ENCODE measurements at places on chromosomes 5 and 9.

GRCh38 chr9:127129718-127130085 is 7.3 kb upstream of the ANGPTL2 start:
- DNase-seq, result no peak

DNA sequence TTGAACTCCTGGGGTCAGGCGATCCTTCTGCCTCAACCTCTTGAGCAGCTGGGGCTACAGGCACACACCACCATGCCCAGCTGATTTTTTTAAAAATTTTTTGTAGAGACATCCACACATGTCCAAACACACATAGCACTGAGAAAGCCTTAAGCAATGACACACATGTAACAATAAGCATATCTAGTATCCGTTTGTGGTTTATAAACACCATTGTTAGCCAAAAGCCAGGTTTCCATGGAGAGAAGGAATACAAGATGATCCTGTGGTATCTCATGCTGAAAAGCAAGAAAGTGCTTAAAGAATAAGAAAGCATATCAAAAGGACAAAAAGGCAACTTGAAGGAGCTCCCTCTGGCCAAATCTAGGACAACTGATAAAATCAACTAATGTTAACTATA is 29.7 kb upstream of the SLC1A3 start:
- no peak for DNase-seq

DNA sequence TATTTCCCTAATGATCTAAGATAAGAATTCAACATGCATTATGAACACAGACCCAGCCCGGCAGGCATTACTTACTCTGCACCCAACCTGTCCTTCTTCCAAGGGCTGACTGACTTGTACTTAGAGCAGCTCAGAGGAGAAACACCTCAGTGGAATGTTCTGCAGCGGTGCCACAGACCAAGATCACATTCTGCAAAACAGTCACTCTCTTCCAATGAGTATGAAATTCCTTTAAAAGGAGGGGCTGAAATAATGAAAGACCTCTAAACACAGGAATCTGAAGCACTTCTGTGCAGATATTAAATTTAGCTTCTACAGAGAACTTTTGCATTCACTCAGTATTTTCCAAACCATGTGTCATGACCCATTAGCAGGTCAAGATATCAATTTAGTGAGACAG is 172.9 kb downstream of the ZDHHC21 start:
- DNase-seq, result no peak

DNA sequence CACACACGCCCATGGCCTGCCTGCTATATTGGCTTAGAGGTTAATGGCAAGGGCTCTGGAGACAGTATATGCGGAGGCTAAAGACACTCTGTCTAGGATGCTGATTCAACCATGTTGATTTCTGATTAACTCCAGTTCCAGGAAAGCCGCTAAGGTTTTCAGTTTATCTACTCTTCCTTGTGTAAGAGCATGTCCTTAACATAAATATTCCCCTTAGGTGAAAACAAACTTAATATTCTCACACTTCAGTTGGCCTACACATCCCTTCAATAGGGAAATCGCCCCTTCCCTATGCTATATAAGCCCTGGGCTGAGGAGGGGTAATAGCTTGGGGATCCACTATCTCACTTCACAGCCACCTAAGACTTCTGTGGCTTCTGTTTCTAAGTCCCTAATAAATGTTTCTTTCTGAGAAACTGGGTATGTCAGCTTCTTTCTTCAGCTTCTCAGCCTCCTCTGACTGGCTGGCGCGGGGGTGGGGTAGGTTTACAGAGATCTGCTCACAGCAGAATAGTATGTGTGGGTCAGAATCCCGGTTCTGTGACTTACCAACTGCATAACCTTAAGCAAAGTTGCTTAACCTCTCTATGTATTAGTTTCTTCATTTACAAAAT is 4.3 kb upstream of the GPX3 start:
- DNase-seq, result no peak

GRCh38 chr5:74951865-74952264 is 85.7 kb upstream of the FAM169A start:
- DNase-seq, result no peak

GRCh38 chr9:90515510-90515909 is 127.1 kb downstream of the DIRAS2 start:
- no peak for DNase-seq

- no peak for DNase-seq
These were observed 76.4 kb upstream of the FCN1 start for GRCh38 chr9:134993996-134994720.

DNA sequence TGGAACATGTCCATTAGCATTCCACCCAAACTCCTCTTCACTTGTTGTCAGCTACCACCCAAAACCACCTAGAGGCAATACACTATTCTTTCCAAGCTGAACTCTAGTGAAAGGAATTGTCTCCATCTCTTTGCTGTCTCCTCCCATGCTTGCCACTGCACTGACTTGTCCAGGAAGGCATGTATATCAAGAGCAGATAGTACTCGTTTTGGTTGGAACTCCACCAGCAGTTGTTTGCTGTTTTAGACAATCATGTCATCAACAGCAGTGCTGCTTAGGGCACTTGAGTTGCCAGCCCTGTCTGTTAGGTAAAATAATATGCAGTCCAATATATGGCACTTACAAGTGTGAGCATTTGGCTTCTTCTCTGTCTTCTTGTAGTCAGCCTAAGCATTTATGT is 80.0 kb upstream of the SAP30L start:
- DNase-seq, result no peak

- DNase-seq, result no peak
These were observed 39.7 kb upstream of the NIPBL start for GRCh38 chr5:36836831-36837230.

DNA sequence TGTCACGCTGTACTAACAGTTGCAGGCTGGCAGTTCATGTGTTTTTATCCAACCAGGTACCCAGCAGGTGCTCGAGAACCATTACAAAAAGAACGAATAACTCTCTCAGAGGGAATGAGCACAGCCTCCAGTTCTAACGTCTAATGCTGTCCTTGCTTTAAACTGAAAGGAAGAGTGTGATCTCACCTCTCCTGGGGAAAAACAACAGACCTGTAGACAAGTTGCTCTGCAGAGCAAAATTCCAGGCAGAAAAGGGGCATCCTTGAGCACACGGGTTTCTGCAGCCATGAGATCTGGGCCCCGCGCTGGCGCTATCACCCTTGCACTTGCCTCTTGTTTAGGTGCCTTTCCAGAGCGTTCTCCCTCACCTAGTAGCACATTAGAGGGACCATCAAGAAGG is 92.5 kb upstream of the DNAH5 start:
- DNase-seq, result peak; percentile 79

GRCh38 chr5:92505145-92505544 is 1075.9 kb downstream of the NR2F1-AS1 start:
- no peak for DNase-seq

- DNase-seq, result no peak
These were observed at the start of gene C5orf46 for GRCh38 chr5:147906326-147907095. C5orf46 (minus strand) TSS chr5:147906538; CDS start chr5:147906501, 37 bp downstream.

DNA sequence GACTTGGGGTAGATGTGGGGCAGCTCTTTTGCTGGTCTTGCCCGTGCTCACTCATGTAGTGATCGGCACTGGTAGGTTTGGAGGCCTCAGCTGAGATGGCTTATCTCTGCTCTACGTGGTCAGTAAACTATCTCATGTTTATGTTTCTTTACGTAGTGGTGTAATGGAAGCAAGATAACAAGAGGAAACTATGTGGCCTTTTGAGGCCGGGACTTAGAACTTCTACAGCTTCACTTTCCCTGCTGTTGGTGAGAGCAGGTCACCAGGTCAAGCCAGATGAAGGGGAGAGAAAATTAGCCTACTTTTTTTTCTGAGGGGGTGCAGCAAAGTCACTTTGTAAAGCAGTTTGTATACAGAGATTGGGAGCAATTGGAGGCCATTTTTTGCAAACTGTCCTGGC is 8.5 kb downstream of the FOCAD start:
- DNase-seq, result peak; percentile 63

DNA sequence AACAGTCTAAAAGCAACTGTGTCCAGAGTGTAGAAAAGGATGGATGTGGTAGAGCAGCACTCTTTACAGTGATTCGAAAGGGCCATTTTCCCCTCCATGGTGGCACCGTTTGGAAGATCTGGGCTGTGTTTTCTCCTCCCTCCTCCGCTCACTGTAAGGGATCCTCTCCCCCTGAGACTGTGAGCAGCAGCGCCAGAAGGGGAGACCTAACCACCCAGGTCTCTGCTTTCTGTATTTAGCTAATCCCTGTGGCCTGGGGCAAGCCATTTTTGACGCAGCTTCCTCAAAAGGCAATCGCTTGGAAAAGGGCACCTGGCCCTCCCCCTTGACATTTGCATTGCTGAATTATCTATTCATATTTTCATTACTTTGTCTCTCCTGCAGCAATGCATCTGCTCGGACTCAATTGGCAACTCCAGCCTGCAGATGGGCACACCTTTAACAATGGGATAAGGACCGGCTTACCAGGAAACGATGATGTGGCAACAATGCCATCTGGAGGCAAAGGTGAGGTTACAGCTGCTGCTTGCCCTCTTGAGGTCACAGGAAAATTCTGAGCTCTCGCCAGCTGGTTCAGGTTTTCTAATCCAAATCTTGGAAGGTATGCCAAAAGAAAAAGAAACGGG is 244.3 kb upstream of the WWC1 start:
- peak; percentile 89 for DNase-seq

DNA sequence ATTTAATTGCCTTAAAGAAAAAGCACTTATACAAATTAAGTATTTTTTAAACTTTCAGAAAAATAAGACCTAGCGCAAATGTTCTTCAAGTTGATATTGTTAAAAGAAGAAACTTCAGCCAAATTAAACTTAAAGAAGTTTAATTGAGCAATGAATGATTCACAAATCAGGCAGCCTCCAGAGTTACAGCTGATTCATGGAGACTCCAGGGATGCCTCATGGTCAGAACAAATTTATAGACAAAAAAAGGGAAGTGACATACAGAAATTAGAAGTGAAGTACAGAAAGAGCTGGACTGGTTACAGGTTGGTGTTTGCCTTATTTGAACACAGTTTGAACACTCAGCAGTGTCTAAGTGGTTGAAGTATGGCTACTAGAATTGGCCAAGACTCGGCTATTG is 60.3 kb downstream of the CDKN2A start:
- DNase-seq, result no peak

GRCh38 chr5:144298658-144299057 is 128.0 kb downstream of the KCTD16 start:
- no peak for DNase-seq

GRCh38 chr5:76787237-76787636 is 31.6 kb upstream of the F2RL1 start:
- no peak for DNase-seq

DNA sequence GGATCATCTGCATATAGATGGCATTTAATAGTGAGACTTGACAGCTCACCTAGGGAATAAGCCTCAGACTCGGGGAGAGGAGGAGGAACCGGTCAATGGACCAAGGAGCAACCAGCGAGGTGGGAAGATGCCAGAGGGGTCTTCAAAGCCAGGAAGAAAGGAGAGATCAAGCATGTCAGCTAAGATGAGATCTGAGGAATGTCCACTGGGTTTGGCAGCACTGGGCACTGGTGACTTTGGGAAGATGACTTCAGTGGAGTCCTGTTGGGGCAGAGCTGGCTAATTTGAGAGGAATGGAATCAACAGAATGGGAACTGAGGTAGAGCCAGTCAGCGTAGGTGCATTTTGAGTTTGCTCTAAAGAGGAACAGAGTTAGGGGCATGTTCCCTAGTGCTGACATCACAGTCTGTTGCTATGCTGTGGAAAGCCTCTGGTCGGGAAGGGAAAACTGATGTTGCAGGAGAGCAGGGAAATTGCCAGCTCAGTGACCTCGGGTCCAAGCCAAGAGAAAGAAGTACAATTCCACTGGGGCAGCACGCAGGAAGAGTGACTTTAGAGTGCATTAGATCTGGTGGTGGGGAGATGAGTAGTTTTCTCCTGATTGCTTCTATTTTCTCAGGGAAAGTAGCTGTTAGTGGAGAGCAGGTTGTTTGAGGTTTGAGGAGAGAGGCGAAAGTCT is 56.9 kb downstream of the ZNF618 start:
- DNase-seq, result no peak

GRCh38 chr5:112186401-112186990 is 232.6 kb downstream of the EPB41L4A start:
- DNase-seq, result peak; percentile 59

DNA sequence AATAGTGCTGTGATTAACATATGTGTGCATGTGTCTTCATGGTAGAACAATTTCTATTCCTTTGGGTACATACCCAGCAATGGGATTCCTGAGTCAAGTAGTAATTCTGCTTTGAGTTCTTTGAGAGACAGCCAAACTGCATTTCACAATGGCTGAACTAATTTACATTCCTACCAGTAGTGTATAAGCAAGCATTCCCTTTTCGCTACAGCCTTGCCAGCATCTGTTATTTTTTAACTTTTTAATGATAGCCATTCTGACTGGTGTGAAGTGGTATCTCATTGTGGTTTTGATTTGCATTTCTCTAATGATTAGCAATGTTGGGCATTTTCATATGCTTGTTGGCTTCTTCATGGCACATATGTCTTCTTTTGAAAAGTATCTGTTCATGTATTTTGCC is 308.5 kb downstream of the ARRDC3 start:
- peak; percentile 8 for DNase-seq

DNA sequence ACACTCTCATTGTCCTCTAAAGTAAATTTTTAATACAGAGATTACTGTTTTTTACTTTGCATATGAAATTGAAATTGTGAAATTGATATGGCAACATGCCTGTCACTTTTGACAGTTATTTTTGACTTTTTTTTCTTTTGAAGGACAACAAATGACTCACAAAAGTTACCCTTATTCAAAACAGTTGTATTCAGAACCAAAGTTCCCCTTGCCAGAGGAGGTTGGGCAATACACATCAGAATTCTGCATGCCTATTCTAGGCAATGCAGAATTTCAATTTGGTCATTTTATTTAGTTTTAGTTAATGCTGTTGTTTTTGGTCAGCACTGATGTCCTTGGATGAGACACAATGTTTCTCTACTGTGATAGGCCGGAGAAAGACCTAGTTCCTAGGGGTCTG is 299.1 kb upstream of the PRR16 start:
- no peak for DNase-seq

DNA sequence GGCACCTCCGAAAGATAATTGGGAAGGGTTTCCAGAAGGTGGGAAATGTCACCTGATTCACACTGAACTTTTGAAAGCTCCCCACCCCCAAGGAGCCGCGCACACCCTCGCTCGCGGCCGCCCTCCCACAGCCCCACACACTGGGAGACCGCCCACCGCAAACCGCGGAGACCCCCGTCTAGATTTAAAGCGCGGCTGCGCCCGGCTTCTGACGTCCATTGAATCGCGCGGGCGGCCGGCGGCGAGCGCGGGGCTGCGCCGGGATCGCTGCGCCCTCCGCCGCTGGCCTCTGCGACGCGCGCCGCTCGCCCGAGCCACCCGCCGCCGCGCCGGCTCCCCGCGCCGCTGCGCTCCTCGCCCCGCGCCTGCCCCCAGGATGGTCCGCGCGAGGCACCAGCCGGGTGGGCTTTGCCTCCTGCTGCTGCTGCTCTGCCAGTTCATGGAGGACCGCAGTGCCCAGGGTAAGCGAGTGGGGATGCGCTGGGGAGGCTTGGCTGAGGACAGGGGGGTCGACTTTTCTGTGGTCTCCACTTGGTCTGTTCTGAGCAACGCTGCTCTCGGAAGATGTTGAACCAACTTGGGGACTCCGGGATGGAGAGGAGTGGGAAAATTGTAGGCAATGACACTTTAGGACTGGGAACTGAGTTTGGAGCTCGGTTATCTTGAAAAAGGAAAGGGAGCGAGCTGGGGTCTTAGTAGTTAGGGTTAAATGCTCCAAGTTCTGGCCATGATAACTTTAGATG is at the start of gene FST:
FST (plus strand) TSS at position 214 of the 743 bp plus-strand sequence; CDS start at position 377, 163 bp downstream.
- peak; percentile 63 for DNase-seq

Data from mesendoderm (in vitro differentiated cells).